ENCODE measurements at places on chromosomes 2 and 18.

GRCh38 chr2:241991299-241991698, 121.8 kb downstream of the RTP5 start:
- no peak for DNase-seq

- DNase-seq: no peak
These were observed 28.0 kb downstream of the KLF7 start for GRCh38 chr2:207137596-207138337.

- no peak for DNase-seq
These were observed 221.0 kb upstream of the TFPI start for GRCh38 chr2:187775196-187775595.

GRCh38 chr2:46066601-46067000, 230.6 kb upstream of the EPAS1 start:
- DNase-seq: no peak

- DNase-seq: no peak
These were observed 4.8 kb downstream of the ATOH8 start for GRCh38 chr2:85758361-85759256.

Data from activated T-helper 1 cell treated with Interleukin-2 at 50 U/mL for 16 hours (primary cell).